ENCODE measurements at places on chromosomes 2 and 18. TPM values are rescaled to one million over a fixed set of nuclear protein-coding genes. Genes with fewer than 3 reads are reported as not detected.

Gene SPATA3
- not detected for total RNA-seq

Gene GLI2
- total RNA-seq: 2.2 TPM

Gene RAB17
- total RNA-seq: 0.61 TPM

Gene RAB31
- total RNA-seq: not detected

Gene ACTG2
- total RNA-seq: not detected

Gene TMEM178A
- total RNA-seq: not detected

Gene GPR155
- 19.8 TPM for total RNA-seq

Gene TMEM163
- not detected for total RNA-seq

Gene ACTR1B
- 73.2 TPM for total RNA-seq

Gene C2orf80
- total RNA-seq: not detected

Gene ADGRF3
- total RNA-seq: 5.8 TPM

Gene TMEM37
- total RNA-seq: not detected

Gene SLC20A1
- total RNA-seq: 115 TPM

Gene ATP6V1B1
- not detected for total RNA-seq

Gene TLX2
- 0.34 TPM for total RNA-seq

Gene GKN2
- not detected for total RNA-seq

Gene EPB41L3
- 0.10 TPM for total RNA-seq

Gene HS6ST1
- total RNA-seq: 8.1 TPM

Gene PRKAG3
- total RNA-seq: not detected

Gene SMARCAL1
- total RNA-seq: 26.8 TPM

Gene C2orf15
- total RNA-seq: 0.37 TPM

Gene GPR75
- 2.8 TPM for total RNA-seq

Gene KCNJ13
- total RNA-seq: not detected

Gene POTEJ
- not detected for total RNA-seq

Gene FTCDNL1
- total RNA-seq: 1.5 TPM
